ENCODE measurements at places on chromosomes 7 and 10. TPM values are rescaled to one million over a fixed set of nuclear protein-coding genes. Genes with fewer than 3 reads are reported as not detected.

POLR2J2 gene
- polyA plus RNA-seq: 1.8 TPM

MSS51 gene
- 0.91 TPM for polyA plus RNA-seq

EPO gene
- polyA plus RNA-seq: 0.15 TPM

CALML3 gene
- 0.07 TPM for polyA plus RNA-seq

WNT8B gene
- 0.10 TPM for polyA plus RNA-seq

AEBP1 gene
- 3.0 TPM for polyA plus RNA-seq

ACTL6B gene
- polyA plus RNA-seq: not detected

OR2A12 gene
- polyA plus RNA-seq: not detected

FXYD4 gene
- not detected for polyA plus RNA-seq

NODAL gene
- not detected for polyA plus RNA-seq

SLC25A40 gene
- 6.1 TPM for polyA plus RNA-seq

CRYGN gene
- not detected for polyA plus RNA-seq

PDGFA gene
- 38.2 TPM for polyA plus RNA-seq

ACHE gene
- polyA plus RNA-seq: 11.0 TPM

SPDYE11 gene
- 0.41 TPM for polyA plus RNA-seq

LRRC18 gene
- polyA plus RNA-seq: not detected

GNGT1 gene
- not detected for polyA plus RNA-seq

SPDYE16 gene
- not detected for polyA plus RNA-seq

NEURL1 gene
- 14.6 TPM for polyA plus RNA-seq

FIGNL1 gene
- polyA plus RNA-seq: 5.7 TPM

C7orf33 gene
- polyA plus RNA-seq: not detected

ATRNL1 gene
- not detected for polyA plus RNA-seq

TMEM236 gene
- polyA plus RNA-seq: 53.0 TPM

SRGN gene
- 30.9 TPM for polyA plus RNA-seq

NRG3 gene
- polyA plus RNA-seq: 0.25 TPM

CYP2C19 gene
- 22.2 TPM for polyA plus RNA-seq

PRSS37 gene
- polyA plus RNA-seq: not detected

SEMA3A gene
- 11.4 TPM for polyA plus RNA-seq

AGR3 gene
- 359 TPM for polyA plus RNA-seq

PTPRZ1 gene
- polyA plus RNA-seq: 0.81 TPM

OTUD1 gene
- polyA plus RNA-seq: 15.5 TPM

TLX1 gene
- 2.7 TPM for polyA plus RNA-seq

RASA4B gene
- 53.5 TPM for polyA plus RNA-seq

CADPS2 gene
- 16.2 TPM for polyA plus RNA-seq

DUS4L gene
- polyA plus RNA-seq: 3.5 TPM

KCNH2 gene
- polyA plus RNA-seq: not detected

SLC18A3 gene
- polyA plus RNA-seq: not detected

All from small intestine (tissue), 16 donors.